ENCODE measurements at places on chromosomes 2 and 18.

- no peak for DNase-seq
Measured at GRCh38 chr2:61255580-61256437, 93.8 kb downstream of the C2orf74 start.

DNA sequence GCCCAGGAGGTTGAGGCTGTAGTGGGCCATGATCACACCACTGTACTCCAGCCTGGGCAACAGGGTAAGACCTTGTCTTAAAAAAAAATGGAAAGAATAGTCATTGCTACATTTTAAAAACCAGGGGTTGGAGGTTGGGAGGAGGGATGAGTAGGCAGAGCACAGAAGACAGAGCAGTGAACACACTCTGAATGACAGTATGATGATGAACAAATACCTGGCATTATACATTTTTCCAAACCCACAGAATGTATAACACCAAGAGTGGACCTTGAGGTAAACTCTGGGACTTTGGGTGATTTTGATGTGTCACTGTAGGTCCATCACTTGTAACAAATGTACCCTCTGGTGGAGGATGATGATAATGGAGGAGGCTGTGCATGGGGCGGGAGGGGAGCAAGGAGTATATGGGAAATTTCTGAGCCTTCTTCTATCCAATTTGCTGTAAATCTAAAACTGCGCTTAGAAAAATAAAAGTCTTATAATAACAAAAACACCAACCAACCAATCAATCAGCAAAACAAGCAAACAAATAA lies 111.4 kb upstream of the PGAP1 start:
- DNase-seq = no peak

DNA sequence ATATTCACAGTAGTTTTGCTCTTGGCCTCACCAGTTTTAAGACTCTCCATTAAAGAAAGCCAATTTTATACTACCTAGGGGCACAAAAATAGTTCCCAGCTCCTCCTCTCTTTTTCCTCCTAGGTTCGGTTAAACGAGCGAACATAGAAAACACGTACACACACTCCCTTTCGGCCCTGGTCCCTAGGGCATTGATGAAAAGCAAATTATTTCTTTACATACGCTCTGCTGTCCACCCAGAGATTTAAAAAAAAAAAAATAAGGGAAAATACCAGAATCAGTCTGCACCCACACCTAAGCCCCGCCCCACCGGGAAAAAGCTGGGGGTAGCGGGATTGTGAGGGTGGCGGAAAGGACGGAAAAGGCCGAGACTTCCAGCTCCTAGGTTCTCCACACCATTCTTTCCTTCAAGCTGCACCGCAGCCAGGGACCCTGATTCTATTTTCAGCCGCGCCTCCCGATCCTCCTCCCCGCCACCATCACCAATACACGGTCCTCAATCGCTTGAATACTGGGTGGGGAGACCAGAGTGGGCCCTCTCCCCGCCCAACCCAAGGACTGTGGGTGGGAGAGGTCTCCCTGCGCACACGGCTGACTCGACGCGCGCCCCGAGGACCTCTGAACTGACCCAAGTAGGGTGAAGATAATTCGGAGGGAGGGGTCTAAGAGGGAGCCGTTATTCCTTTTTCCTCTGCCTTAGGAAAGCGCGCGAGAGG lies 769 bp downstream of the ATF2 start:
- DNase-seq = peak; percentile 58

GRCh38 chr2:124323321-124323720 lies 298.2 kb downstream of the CNTNAP5 start:
- no peak for DNase-seq

- DNase-seq = peak; percentile 46
Measured at GRCh38 chr2:222423186-222423585, 1.2 kb upstream of the SGPP2 start.

DNA sequence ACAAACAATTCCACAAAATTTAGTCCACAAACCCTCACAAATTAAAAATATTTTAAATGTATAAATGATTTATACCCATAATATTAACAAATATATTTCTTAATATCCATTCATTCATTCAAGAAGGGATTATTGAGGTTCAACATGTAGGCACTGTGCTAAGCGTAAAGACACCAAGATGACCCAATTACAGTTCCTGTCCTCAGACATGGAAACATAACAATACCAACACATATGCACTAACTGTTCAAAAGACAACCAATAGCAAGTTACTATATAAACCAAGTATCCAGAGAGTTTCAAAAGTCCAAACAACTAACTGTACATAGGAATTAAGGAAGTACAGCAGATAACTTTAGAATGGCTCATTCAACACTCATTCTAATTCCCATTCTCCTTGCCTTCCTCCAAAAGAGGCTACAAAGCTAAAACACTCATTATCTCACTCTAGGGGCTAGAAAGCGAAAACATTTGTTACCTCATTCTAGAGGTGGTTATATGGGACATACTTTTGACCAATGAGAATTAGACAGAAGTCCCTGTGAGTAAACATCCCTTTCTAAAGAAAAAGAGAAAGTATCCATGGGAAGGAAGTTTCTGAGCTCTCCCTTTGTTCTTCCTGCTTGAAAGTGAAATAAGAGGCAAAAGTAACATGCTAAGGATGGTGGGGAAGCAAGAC lies 292.4 kb downstream of the ZEB2 start:
- no peak for DNase-seq

DNA sequence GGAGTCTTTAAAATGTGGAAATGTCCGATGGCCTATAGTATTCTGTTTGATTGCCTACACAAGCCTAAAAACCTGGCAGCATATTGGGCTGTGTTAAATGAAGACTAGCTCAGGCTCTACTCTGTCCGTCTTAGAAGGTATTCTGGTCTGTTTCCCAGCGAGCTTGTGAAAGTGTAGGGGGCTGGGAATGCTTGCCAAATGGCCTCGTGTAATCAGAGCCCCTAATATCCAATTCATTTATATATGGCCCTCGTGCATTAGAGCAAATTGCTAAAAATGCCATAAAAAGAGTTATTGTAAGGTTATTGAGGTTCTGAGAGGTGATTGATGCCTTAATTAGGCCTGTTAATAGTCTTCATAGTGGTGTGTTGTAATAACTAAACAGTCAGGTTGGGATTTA lies 1500.4 kb downstream of the DPP10 start:
- DNase-seq = no peak

- no peak for DNase-seq
Measured at GRCh38 chr2:134899204-134899603, 19.4 kb upstream of the CCNT2 start.

GRCh38 chr2:142591420-142591819 lies 286.0 kb upstream of the KYNU start:
- DNase-seq = no peak

DNA sequence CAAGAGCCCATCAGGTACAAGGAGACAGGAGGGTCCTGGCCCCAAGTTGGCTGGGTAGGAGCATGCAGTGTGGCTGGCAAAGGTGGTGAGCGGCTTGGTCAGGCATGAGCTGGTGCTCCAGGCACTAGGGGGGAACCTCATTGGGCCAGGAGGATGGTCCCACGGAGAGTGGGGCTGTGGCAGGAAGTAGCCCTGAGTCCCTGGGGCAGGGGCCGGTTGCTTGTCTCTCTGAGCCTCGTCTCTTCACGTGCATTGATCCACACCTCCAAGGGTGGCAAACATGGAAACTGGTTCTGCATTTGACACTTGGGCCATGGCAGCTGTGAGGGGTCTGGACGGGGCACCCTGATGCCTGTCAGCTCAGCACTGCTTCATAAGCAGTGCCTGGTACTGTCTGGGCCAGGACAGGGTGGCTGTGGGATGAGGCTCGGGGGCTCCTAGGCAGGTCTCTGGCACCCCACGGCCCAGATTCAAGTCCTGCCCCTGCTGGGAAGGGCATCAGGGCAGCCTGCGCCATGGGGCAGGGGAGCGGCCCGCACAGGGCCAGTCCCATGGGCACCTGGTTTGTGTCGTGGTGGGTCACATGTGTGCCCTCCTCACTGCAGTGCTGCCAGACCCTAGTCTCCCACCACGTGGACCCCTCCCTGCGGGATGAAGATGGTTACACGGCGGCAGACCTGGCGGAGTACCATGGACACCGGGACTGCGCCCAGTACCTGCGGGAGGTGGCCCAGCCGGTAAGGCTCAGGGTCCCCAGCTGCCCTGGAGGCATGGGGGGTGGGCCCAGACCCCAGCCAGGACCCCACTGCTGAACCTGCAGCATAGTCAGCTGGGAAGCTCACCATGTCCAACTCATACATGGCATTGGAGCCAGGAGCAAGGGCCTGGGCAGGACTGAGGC lies 16.4 kb downstream of the ESPNL start:
- no peak for DNase-seq

DNA sequence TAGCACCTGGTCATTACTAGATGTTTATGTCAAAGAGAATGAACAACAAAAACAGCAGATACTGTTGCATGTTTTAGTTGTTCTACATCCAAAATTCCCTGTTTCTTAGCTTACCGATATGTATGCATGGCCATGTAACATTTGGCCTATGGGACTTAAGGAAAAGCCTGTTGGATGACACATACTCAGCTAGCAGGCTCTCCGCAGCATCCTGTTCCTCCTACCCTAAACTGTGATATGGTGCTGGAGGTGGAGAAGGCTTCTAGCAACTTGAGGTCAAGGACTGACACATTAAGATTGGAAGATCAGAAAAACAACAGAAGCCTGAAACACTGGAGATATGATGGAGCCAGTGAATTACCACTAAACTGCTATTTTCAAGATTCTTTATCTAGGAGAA lies 537.8 kb downstream of the LRRTM4 start:
- no peak for DNase-seq

DNA sequence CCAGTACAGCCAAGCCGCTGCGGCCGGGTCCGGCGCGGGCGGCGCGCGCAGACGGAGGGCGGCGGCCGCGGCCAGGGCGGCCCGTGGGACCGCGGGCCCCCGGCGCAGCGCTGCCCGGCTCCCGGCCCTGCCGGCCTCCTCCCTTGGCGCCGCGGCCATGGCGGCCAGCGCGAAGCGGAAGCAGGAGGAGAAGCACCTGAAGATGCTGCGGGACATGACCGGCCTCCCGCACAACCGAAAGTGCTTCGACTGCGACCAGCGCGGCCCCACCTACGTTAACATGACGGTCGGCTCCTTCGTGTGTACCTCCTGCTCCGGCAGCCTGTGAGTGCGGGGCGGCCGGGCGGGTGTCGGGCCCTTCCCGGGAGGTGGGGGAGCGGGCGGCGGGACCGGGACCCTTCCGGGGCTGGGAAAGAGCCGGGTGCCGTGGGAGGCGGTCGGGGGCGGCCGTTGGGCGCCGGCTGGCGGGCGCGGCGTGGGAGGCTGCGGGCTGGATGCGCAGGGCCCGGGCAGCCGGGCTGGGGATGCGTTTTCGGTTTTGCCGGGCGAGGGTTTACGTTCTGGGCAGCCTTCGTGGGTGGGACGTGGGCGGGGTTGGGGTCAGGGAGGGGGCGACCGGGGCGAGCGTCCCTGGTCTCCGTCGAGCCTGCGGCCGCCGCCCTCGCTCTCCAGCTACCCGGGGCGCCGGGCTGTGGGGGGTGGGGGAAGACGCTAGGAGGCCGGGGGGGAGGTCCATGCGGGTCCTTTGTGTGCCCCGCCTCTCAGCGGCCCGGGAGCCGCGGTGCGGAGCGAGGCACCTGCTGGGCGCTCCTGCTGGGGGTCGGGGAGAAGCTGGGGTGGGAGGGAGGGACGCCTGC lies 537 bp downstream of the AGFG1 start:
- peak; percentile 23 for DNase-seq

GRCh38 chr2:156156580-156156979 lies 175.9 kb downstream of the NR4A2 start:
- DNase-seq = no peak

GRCh38 chr18:48345596-48345995 lies 63.6 kb downstream of the ZBTB7C start:
- DNase-seq = no peak

DNA sequence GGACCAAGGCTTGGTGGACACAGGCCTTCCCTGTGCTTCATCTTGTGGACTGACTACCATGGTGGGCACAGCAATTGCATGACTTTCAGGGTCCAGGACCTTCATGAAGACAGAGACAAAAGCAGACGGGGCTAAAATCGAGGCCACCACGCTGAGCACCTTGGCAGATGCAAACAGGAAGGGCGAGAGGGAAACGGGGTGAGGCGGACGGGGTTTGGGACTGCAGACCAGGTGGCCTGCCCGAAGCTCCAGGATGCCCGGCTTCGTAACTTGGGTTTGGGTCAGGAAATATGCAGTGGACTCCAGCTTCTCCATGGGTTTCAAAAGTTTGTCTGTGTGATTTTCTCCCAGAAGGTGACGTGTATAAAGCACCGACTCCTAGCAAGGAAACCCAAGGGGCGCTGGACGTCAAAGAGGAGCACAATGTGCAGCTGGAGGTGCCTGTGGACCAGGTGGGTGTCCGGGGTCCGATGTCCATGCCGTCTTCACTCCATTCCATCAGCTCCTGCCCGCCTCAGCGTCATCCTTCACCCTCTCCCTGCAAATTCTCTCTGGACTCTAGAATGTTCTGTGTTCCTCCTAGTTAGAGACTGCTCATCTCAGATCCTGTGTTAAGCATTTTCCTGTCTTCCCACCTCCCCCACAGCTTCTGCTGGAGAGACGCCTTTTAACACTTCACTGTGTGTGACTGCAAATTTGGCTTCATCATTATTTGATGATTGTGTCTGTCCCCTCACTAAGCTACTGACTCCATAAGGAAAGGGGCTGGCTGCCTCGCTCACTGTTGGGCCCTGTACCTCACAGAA lies 65.8 kb downstream of the DCDC2C start:
- no peak for DNase-seq

- no peak for DNase-seq
Measured at GRCh38 chr2:227363756-227364155, 15.3 kb downstream of the TM4SF20 start.

DNA sequence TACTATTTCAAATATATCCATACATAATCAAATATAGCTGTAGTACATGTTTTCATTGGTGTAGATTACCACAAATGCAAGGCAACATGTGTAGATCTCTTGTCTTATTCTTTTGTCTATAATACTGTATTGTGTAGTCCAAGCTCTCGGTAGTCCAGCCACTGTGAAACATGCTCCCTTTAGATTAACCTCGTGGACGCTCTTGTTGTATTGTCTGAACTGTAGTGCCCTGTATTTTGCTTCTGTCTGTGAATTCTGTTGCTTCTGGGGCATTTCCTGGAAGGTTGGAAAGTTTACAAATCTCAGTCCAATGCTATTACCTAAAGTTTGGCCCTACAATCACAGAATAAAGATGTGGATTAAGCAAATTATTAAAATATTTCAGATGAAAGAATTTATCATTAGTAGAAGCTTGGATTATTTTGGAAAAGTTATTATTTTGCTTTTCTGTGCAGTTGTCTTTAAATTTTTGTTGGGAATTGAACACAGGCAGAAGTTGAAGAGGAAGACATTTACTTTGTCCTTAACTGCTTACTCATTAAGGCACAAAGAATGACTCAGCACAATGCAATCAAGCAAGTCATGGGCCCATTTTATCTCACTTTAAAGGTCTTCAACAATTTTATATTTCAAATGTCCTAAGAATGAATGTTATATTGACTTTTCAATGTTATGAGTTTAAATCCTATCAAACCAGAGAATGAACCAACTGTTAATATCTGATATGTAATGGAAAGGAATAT lies 103.4 kb upstream of the CAVIN2 start:
- DNase-seq = no peak

GRCh38 chr2:17059458-17059857 lies 393.8 kb upstream of the CYRIA start:
- no peak for DNase-seq

- no peak for DNase-seq
Measured at GRCh38 chr2:158724803-158725381, 70.2 kb upstream of the DAPL1 start.
